NCI-H1930 (cell line): ENCODE measurements at places on chromosomes 2 and 18.

GRCh38 chr2:63408530-63408929 lies 179.7 kb downstream of the WDPCP start:
- DNase-seq, result no peak

GRCh38 chr2:186477790-186478189 lies 8.3 kb upstream of the ZC3H15 start:
- no peak for DNase-seq

DNA sequence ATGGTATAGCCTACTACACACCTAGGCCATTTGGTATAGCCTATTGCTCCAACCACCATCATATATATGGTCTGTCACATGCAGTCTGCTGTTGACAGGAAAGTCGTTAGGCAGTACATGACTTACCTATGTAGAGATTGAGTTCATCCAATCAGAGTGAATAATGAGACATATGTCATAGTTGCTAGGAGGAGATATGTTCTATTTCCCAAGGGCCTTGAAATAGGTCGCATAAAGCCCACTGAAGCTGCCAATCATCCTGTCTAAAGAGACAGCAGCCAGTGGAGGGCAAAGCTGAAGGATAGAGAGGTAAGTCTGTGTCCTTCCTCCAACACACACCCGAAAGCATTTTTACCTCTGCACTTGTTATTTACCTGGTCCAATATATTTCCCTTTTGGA lies 263.4 kb downstream of the PTPRM start:
- no peak for DNase-seq

DNA sequence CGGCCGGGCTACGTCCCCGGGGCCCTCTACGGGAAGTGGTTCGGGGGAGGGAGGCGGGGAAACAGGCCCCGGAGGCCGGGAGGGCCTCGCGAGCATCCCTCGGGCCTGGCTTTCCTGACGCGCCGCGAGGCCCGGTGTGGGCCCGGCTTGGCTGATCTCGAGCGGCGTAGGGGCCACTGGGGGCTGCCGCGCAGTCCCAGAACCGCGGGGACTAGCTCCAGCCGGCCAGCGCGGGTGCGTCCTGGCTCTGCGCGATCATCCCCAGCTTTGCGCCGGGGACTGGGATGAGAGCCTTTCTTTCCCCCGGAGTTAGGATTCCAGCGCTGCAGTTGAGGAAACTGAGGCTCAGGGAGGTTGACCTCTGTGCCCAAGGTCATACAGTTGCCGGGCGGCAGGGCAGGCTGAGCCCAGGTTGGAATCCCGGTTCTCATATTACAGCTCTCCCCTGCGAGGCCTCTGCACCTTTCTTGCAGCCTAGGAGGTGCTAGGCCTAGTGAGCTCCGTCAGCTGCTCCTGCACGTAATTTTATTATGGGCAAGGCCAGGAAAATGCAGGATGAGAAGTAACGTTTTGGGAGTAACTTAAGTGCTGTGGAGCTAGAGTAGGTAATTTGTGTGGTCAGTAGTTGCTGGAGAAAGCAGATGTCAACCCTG lies 501 bp downstream of the LPIN1 start:
- DNase-seq, result no peak

DNA sequence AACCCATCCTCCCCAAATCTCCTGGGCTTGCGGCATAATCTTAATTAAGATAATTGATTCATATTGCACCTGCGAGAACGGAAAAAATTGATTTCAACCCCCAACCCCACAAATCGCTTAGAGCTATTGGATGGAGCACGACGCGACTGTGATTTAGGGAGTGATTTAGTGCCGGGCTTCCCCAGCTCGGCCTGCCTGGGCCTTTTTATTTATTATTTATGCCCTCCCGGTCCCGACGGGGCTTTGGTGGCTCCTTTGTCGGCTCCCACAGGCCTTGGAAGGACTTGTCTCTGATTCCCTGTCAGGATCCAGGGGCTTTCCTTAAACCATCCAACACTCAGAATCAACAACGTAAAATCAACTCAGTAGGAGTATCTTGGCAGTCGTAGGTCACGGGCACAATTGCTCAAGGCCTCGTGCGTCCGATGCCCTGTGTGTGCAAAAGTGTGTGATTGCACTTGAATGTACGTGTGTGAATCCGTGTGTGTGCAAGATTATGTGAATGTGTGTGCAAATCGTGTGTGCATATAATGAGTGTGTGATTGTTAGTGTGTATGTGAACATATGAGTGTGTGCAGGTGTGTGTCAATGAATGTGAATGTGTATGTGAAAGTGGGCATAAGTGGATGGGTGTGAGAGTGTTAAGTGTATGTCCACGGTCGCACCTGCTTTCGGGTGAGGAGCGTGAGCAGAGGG lies 4.3 kb upstream of the NEUROD1 start:
- no peak for DNase-seq

DNA sequence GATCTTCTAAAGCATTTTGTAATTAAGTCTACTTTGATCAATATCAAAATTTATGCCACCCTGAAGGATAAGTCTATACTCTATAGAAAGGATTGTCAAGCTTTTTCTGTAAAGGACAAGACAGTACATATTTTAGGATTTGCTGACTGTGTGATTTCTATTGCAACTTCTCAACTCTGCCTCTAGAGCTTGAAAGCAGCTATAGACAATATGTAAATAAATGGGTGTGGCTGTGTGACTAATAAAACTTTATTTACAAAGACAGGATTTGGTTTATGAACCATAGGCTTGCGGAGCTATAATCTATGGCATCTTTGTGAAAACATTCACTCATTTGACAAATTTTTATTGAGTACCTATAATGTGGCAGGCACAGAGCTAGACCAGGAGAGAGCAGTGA lies 18.4 kb downstream of the UPP2 start:
- DNase-seq, result no peak
